Colonic mucosa (tissue), 4 donors: ENCODE measurements at places on chromosomes 6 and 20. TPM values are rescaled to one million over a fixed set of nuclear protein-coding genes. Genes with fewer than 3 reads are reported as not detected.

Gene ABHD16B
- not detected for total RNA-seq

Gene ANKRD66
- total RNA-seq = not detected

Gene HTR1B
- total RNA-seq = 0.19 TPM

Gene PRL
- total RNA-seq = not detected

Gene HTR1E
- not detected for total RNA-seq

Gene CD2AP
- total RNA-seq = 83.1 TPM

Gene VEGFA
- 113 TPM for total RNA-seq

Gene ALDH8A1
- 0.53 TPM for total RNA-seq

Gene DDX43
- total RNA-seq = 0.16 TPM

Gene CLIC5
- total RNA-seq = 74.9 TPM

- no peak for DNase-seq
Measured at GRCh38 chr6:148990403-148990802, 243.6 kb downstream of the UST start.

- no peak for DNase-seq
Measured at GRCh38 chr6:87636315-87636714, 46.4 kb downstream of the ORC3 start.

DNA sequence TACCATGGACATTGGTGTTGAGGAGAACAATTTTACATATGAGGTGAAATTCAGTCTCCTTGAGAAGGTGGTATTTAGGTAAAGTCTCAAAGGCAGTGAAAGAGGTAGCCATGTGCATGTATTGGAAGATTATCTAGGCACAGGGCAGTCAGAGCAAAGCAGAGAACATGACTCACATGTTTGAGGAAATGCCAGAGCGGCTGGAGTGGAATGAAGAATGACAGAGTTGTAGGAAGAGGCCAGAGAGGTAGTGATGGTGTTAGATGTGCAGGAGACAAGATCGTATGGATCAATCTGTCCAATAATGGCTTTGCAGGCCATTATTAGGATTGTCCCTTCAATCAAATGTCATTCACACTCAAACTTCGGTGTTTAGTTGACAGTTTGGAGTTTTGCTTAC is 449.4 kb upstream of the PTCHD4 start:
- DNase-seq = no peak

DNA sequence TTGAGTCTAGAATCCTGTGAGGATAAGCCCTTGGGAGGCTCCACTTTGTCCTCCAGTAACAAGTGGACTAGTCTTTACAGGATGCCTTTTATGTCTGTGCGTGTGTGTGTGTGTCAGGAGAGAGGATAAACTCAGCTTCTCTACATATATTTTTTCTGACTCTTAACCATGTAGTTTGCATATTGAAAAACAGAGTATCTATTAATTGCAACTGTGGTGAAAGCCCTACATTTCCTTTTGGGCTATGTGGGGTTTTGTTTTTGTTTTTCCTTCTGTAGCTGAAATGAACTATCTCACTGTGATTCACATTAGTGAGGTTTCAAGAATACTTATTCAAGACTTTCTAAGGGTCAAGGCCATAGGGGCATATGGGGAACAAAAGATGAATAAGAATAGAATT is 17.7 kb downstream of the TPBG start:
- no peak for DNase-seq

DNA sequence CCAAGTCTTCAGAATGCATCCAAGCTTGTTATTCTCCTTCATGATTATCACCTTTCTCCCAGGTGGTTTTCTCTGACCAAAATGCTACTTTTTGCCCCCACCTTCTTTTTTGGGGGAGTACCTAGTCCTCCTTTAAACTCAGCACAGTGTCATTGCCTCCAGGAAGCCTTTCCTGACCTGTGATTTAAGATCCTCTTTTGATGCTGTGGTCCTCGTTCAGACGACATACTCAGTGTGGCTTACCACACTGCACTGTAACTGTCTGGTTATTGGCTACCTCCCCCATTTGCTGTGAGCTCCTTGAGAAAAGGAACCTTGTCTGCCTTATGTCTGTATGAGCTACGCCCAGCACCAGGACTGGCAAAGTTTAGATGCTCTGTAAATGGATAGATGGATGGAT is 14.6 kb downstream of the SAYSD1 start:
- DNase-seq = no peak

GRCh38 chr6:34549026-34549803 is 6.9 kb downstream of the SPDEF start:
- DNase-seq = no peak

DNA sequence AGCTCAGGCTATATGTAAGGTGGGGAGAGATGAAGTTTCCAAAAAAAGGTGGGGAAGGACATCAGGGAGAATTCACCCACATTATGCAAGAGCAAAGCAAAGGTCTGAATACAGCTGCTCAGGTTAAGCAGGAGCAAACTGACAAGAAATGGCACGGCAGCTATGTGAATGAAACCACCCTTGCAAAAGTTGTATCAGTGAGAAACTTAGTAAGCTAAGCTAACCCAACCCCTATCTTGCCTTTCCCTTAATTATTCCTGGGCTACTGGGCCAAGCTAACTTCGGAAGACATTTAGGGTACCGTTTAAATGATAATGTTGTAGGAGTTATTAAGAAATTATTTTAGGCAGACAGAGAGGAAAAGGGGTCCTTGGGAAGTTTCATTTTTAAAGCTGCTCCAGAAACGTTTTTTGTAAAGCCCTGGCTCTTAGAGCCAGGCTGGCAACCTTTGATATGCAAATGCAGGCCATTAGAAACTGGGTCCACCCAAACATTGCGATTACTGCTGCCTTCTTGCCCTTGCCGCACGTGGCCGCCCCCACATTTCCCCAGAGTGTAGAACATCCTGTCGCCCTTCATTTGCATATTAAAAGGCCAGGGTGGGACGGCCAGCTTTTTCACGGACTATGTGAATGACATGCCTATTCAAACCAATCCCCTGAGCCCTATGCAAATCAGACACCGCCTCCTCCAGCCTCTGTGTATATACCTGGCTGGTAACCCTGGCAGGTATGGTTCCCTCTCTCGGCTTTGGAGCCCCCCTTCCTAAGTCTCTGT is 60.5 kb upstream of the SAMD5 start:
- DNase-seq = no peak

DNA sequence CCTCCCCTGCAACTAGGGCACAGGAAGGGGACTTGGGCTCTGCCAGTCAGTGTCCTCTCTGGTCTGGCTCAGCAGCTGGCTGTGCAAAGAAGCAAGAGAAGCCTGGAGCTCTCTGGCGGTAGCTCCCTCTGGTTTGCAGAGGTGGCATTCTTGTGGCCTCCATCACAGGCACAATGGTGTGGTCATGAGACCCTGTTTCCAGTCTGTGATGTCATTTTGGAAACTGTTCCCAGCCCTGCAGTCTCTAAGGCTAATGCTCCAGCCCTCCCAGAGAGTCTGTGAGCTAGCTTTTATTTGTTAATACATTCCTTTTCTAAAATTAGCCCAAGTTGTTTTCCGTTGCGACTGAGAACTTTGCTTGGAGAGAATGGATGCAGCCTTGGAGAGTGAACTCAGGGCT is 69.5 kb upstream of the FOXQ1 start:
- DNase-seq = no peak
